ENCODE measurements at places on chromosomes 7 and 10. TPM values are rescaled to one million over a fixed set of nuclear protein-coding genes. Genes with fewer than 3 reads are reported as not detected.

GRCh38 chr10:133225707-133226191 lies 4.3 kb upstream of the UTF1 start:
- peak; percentile 37 for DNase-seq

Gene SEMA3C
- 349 TPM for total RNA-seq

DNA sequence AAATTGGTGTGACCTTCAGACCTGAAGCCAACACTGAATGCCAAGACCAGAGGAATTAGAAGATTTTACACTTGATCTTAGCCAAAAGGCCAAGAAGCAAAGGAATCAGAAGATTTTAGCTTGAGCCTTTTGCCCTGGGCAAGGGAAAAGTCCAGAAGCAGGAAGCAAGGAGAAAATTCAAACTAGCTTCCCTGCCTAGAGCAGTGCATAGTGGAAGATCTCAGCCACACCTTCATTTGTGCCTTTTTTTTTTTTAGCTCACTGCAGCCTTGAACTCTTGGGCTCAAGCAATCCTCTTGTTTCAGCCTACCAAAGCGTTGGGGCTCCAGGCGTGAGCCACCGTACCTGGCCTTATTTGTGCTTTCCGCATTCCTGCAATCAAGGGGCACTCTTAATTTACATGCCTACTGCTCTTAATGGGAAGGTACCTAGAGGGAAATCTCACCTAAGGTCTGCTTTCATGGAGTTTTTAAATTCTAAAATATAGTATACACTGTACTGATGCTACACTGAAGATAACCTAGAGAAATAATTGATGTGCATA lies 8.3 kb upstream of the PIP4K2A start:
- no peak for DNase-seq

- DNase-seq, result no peak
These were observed 35.2 kb upstream of the FZD1 start for GRCh38 chr7:91228927-91229558.

GRCh38 chr7:142508251-142508650 lies 241.0 kb upstream of the PRSS1 start:
- peak; percentile 51 for DNase-seq

GRCh38 chr10:96719200-96719599 lies 1.1 kb downstream of the PIK3AP1 start:
- no peak for DNase-seq

Gene STK17A
- 97.4 TPM for total RNA-seq

Gene CLDN4
- total RNA-seq, result 689 TPM

DNA sequence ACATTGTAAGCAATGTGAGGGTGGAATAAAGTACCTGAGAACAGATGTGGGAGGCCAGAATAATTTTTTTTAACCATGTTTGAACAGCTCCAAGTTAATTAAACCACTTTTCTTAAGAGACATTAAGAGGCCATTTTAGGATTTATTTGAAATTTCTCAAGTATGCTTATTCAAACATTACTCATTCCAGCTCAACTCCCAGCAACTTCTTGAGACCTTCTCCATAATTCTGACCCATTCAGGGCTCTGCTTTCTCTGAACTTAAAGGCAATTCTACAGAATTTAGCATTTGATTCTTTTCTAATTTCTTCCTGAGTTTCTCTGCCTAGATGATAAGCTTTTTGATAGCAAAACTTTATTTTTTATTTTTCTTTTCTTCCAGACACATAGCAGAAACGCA lies 314.5 kb downstream of the CAMK1D start:
- no peak for DNase-seq

Gene CUTC
- 25.1 TPM for total RNA-seq

Gene FEZF1
- total RNA-seq, result not detected

DNA sequence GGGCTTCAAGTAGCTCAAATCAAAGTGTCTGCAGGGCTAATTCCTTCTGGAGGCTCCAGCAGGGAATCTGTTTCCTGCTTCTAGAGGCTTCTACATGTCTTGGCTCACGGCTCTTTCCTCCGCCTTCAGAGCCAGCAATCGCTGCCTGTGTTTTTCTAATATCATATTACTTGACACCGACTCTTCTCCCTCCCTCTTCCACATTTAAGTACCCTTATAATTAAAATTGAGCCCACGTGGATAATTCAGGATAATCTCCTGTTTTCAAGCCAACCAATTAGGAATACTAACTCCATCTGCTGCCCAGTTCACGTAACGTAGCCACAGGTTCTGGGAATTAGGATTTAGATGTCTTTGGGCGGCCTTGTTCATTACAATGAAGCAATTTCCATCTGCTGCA lies 372.2 kb downstream of the DPP6 start:
- DNase-seq, result no peak

GRCh38 chr10:80473096-80473657 lies 19.1 kb downstream of the TSPAN14 start:
- no peak for DNase-seq

DNA sequence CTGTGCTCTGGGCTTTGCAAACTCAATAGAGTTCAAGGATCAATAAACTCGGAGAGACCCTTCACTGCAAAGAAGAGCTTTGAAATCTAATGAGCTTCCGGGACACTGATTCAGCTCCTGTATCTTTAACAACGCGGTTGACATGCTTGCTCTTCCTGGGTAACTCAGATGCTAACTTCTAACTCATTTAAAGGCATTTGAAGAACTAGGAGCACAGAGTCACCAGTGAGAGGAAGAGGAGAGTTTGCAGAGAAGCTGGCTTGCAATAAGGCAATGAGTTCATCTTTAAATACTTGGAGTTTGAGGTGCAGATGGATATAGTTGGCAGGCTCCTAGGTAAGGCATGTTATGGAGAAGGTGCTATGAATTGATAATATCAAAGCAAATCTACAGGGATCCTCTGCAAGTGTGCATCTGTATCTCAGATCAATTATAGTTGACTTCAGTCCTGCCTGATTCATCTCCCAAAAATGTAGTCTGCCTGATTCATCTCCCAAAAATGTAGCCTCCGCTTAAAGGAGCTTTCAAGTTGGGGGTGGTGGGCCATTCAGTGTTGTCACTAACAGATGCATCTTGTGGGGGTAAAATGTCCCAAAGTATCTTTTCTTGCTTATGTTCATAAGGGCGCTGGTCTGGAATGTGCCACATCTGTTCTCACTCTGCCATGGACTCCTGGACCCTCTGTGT lies 182.5 kb upstream of the PRSS58 start:
- DNase-seq, result peak; percentile 81

All from renal cortical epithelial cell (primary cell).